Activated T-cell treated with anti-CD3 and anti-CD28 coated beads, Interleukin-2, amount 50 U/mL, for 72 hours (primary cell): ENCODE measurements at places on chromosomes 3 and 15. TPM values are rescaled to one million over a fixed set of nuclear protein-coding genes. Genes with fewer than 3 reads are reported as not detected.

GRCh38 chr3:109154979-109155378 is 18.5 kb downstream of the C3orf85 start:
- no peak for DNase-seq
- no peaks in the 10 kb centered on the region for H3K4me1 ChIP-seq
- no peak overlapping the region for H3K27ac ChIP-seq
- no peak overlapping the region for H3K4me3 ChIP-seq
- no peaks in the 10 kb centered on the region for H3K36me3 ChIP-seq
- no peaks in the 10 kb centered on the region for H3K27me3 ChIP-seq

- no peak overlapping the region for H3K4me3 ChIP-seq
- no peak overlapping the region for H3K27ac ChIP-seq
- peaks cover 25% of the 10 kb centered on the region for H3K27me3 ChIP-seq
- no peaks in the 10 kb centered on the region for H3K36me3 ChIP-seq
These were observed 10.7 kb downstream of the ITGB5 start for GRCh38 chr3:124876401-124876878.

DNA sequence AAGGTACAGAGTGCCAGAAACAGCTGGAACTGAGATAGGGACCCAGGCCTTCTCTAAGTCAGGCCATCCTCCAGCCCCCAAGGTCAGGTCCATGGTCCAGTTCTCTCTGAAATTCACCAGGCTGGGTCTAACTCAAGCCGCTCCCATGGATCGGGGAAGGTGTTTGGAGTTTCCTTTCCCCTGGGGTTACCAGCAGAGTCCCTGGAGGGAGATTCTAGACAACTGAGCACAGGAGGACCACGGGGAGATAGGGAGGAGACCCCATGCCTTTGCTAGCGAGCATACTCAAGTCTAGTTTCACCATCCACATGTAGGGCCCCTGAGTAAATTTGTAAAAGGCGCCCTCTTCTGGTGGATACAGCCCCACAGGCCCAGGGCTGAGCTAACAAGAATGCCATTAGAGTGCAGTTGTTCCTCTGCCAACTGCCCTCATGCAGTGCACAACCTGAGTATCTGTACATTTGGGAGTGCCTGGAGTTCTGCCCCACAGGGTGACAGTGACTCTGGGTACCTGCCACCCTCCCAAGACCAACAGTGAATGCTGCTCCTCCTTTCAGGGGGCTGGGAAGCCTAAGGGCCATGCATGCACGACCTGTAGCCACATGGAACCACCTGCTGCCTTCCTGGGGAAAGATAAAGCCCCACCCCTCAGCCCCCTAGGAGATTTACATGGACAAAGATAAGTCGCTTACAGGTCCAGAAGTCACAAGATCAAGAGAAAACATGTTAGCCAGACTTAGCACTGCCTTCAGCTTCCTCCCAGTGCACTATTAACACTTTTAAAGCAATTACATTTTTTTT is 89.0 kb downstream of the IQSEC1 start:
- peak; percentile 66 for DNase-seq
- H3K4me1 ChIP-seq, result peaks cover 37% of the 10 kb centered on the region
- H3K27ac ChIP-seq, result no peak overlapping the region
- no peaks in the 10 kb centered on the region for H3K36me3 ChIP-seq
- no peaks in the 10 kb centered on the region for H3K27me3 ChIP-seq

DNA sequence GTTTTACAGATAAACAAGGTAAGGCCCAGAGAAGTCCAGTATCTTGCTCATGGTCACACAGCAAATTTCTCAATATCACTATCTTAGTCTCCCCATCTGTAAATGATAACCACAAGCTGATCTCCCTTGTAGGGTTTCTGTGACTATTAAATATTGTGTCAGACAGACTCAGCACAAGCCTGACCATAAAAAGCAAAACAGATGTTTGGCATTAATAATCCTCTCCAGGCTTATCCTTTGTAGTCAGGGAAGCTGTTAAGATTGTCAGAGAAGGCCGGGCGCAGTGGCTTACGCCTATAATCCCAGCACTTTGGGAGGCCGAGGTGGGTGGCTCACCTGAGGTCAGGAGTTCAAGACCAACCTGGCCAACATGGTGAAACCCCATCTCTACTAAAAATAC is 173.2 kb upstream of the PRICKLE2 start:
- no peak overlapping the region for H3K27ac ChIP-seq
- no peaks in the 10 kb centered on the region for H3K4me1 ChIP-seq
- no peak for DNase-seq
- H3K4me3 ChIP-seq, result no peak overlapping the region

- peak overlapping the region; percentile 97 for H3K27ac ChIP-seq
- H3K36me3 ChIP-seq, result peaks cover 5% of the 10 kb centered on the region
- H3K4me1 ChIP-seq, result peaks cover 100% of the 10 kb centered on the region
- peak overlapping the region; percentile 87 for H3K4me3 ChIP-seq
- DNase-seq, result peak; percentile 48
These were observed 61.6 kb downstream of the RAB7A start for GRCh38 chr3:128787256-128788253.

- H3K4me3 ChIP-seq, result peak overlapping the region; percentile 27
- peaks cover 8% of the 10 kb centered on the region for H3K36me3 ChIP-seq
- H3K27me3 ChIP-seq, result peaks cover 64% of the 10 kb centered on the region
- peaks cover 44% of the 10 kb centered on the region for H3K4me1 ChIP-seq
These were observed 230.0 kb upstream of the CTNNB1 start for GRCh38 chr3:40969341-40969740.

DNA sequence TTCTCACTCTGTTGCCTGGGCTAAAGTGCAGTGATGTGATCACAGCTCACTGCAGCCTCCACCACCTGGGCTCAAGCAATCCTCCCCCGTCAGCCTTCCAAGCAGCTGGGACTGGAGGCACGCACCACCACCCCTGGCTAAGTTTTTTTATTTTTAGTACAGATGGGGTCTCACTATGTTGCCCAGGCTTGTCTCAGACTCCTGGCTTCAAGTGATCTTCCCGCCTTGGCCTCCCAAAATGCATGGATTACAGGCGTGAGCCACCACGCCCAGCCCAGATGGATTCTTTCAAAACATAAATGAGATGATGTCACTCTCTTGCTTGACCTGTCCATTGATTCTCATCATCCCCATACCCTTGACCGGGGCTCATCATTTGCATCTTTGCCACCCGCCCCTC is 72.6 kb upstream of the SLC6A6 start:
- H3K4me3 ChIP-seq, result no peak overlapping the region
- no peaks in the 10 kb centered on the region for H3K36me3 ChIP-seq
- H3K27me3 ChIP-seq, result no peaks in the 10 kb centered on the region
- no peaks in the 10 kb centered on the region for H3K4me1 ChIP-seq
- no peak for DNase-seq
- H3K27ac ChIP-seq, result no peak overlapping the region

GRCh38 chr3:137815251-137815650 is 51.1 kb downstream of the SOX14 start:
- no peak for DNase-seq
- H3K27me3 ChIP-seq, result no peaks in the 10 kb centered on the region
- no peaks in the 10 kb centered on the region for H3K36me3 ChIP-seq

DNA sequence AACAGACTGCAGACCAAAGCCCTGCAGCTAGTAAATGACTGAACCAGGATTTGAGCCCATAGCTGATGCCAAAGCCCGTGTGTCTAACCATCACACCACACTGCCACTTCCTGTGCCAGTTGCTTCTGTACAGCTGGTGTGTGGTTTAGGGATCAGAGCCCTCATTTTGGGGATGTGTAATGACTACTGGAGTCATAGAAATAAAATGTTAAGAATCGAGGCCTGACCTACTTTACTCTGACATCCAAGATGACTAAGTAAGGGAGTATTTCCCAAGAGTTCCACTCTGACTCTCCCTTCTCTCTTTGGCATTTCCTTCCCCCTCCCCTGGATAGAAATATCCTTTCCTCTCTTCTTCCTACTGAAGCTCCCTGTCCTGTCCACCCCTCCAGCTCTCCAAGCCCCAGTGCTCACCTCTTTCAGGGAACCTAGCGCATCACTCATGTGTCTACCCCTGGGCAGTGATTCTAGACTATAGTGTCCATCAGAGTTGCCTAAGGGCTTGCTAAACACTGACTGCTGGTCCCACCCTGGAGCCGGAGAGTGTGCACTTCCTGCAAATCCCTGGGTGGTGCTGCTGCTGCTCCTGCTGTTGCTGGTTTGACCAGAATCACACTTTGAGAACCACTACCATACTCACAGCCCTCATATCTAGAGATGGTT is 53.8 kb downstream of the MGLL start:
- no peaks in the 10 kb centered on the region for H3K27me3 ChIP-seq
- DNase-seq, result no peak
- no peaks in the 10 kb centered on the region for H3K36me3 ChIP-seq
- H3K27ac ChIP-seq, result no peak overlapping the region
- no peak overlapping the region for H3K4me3 ChIP-seq
- H3K4me1 ChIP-seq, result no peaks in the 10 kb centered on the region

- H3K27me3 ChIP-seq, result no peaks in the 10 kb centered on the region
- no peaks in the 10 kb centered on the region for H3K4me1 ChIP-seq
- H3K4me3 ChIP-seq, result no peak overlapping the region
- H3K36me3 ChIP-seq, result no peaks in the 10 kb centered on the region
- no peak for DNase-seq
- H3K27ac ChIP-seq, result no peak overlapping the region
These were observed 384.7 kb upstream of the MEIS2 start for GRCh38 chr15:37485056-37485455.

DNA sequence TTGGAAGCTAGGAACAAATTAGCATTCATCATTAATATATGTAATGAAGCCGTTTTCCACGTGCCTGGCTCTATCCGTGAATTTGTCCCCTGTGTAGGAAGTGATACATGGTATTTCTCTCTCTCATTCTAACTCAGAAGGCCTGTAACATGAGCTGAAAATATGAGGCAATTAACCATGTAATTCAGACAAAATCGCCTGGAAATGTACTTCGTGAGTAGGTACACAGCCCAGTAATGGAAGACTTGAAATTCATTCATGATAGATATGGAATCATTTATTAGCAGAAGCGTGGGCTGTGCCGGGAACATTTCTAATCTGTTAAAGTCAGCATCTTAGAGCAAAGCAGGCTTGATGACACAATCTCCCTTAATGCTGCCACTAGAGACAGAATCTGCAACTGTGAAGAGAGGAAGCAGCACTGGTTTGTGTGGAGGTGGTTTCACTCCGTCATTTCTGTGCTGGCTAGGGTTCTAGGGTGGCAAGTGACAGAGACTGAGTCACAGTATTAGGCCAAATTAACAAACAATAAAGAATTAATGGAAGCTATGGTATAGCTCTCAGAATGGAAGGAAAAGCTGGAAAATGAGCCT is 225.0 kb upstream of the PROK2 start:
- H3K27ac ChIP-seq, result peak overlapping the region; percentile 49
- no peaks in the 10 kb centered on the region for H3K36me3 ChIP-seq
- peaks cover 25% of the 10 kb centered on the region for H3K4me1 ChIP-seq
- no peak overlapping the region for H3K4me3 ChIP-seq
- peaks cover 21% of the 10 kb centered on the region for H3K27me3 ChIP-seq

DNA sequence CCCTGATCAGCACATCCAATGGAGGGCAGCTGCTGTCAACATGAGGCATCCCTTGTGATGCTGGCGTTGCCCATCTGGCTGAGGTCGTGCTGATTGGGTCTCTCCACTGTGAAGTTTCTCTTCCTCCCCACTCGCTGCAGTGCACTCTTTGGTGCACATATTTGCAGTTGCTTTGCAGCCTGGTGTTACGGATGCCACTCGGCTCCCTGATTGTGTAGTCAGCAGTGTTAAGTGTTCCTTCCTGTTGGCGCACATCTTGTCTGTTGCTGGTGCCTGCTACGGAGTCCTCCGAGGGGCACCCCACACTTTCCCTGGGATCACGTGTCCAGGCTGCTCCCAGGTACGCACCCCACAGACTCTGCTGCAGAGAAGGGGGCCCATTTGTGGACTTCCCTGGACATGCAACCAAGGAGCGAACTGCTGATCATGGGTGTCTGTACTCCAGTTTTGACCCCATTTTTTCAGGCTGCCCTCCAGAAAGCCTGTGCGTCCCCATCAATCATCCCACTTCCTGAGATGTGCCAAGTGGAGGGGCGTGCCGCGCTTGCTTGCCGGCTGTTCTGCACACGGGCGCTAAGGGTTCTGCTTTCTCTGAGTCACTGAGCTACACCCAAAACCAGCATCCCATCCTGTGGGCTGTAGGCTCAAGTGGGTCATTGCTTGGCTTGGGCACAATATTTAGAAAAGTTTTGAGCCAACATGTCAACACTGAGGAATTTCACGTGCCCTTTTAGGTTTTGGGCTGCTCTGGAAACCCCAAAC is 98.6 kb downstream of the FBLN2 start:
- peaks cover 28% of the 10 kb centered on the region for H3K27me3 ChIP-seq
- H3K4me3 ChIP-seq, result peak overlapping the region; percentile 23
- no peaks in the 10 kb centered on the region for H3K36me3 ChIP-seq
- peaks cover 13% of the 10 kb centered on the region for H3K4me1 ChIP-seq

The ARPP21 gene
- total RNA-seq, result not detected

The HAUS2 gene
- 43.6 TPM for total RNA-seq

The INAFM2 gene
- 10.2 TPM for total RNA-seq

The ACAN gene
- total RNA-seq, result not detected

The PLA2G4D gene
- total RNA-seq, result not detected

The ALDH1A3 gene
- total RNA-seq, result 0.14 TPM

The CCDC191 gene
- total RNA-seq, result 4.8 TPM

The P2RY14 gene
- 0.34 TPM for total RNA-seq

The MYZAP gene
- 0.24 TPM for total RNA-seq
